ENCODE measurements at places on chromosomes 5 and 9. TPM values are rescaled to one million over a fixed set of nuclear protein-coding genes. Genes with fewer than 3 reads are reported as not detected.

DNA sequence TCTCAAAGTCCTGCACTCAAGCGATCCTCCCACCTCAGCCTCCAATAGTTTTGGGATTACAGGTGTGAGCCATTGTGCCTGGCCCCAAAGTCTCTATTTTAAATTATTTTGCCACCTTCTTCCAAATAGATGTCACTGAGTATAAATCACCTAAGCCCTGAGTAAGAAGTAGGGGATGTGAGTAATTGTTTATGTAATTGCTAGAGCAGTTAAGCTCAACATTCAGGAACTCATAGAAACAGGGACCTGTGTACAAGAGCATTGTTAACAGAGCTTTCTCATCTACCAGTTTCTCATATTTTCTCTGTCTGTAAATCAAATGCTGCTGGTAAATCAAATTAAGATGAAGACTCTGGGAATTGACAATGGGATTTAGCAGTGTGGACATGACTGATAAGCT, 26.3 kb downstream of the CDK7 start:
- DNase-seq = no peak

DNA sequence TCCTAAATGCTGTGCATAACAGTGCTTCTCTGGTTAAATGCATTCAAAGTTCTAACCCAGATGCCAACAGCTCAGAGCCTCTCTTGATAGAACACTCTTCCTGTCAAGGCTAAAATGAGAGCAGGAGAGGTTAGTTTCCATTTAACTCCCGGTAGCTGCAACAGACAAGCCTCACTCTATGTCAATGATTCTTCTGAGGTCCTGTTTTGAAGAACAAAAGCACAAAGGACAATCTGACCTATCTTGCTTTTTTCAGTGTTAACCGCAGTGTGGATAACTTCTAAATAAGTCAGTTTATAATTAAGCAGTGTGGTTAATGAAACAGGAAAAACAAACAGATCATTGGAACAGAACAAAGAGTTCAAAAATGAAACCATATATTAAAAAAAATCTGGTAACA, 80.7 kb downstream of the ANKRD55 start:
- no peak for DNase-seq

DNA sequence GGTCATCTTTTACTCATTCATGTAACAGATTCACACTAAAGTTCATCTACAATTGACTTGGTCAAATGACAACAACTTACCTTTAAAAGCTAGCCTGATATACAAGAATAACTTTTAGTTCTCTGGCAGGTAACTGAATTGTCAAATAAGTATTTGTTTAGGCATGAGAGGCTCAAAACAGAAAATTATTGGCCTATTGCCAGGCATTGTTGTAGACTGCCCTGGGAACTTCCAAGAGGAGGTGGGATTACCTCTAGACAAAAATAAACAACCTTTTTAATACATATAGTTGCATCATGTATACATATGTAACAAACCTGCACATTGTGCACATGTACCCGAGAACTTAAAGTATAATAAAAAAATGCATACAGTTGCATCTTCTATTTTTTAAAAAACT, 18.2 kb upstream of the SLCO4C1 start:
- DNase-seq = no peak

DNA sequence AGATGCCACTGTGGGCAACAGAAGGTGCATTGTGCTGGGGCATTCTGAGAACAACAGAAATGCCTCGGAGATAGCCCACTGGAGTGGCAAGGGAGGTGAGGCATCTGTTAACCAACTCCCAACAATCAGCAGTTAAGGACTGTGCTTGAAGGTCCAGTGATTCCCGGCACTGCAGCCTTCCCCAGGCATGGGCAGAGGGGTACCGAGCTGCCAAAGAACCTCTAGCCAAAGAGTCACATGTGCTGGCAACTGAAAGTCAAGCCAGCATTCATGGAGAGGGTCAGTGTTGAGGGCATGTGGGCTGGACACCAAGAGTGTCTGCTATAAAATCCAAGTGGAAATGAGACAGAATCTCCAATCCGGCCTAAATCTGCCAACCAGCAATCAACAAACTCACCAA, 149.6 kb downstream of the ASTN2 start:
- DNase-seq = no peak

- DNase-seq = no peak
Measured at GRCh38 chr5:93299681-93300308, 281.2 kb downstream of the NR2F1-AS1 start.

GRCh38 chr9:89377411-89377810, 59.1 kb downstream of the SECISBP2 start:
- no peak for DNase-seq

- no peak for DNase-seq
Measured at GRCh38 chr9:8778356-8778755, 978.8 kb upstream of the DMAC1 start.

DNA sequence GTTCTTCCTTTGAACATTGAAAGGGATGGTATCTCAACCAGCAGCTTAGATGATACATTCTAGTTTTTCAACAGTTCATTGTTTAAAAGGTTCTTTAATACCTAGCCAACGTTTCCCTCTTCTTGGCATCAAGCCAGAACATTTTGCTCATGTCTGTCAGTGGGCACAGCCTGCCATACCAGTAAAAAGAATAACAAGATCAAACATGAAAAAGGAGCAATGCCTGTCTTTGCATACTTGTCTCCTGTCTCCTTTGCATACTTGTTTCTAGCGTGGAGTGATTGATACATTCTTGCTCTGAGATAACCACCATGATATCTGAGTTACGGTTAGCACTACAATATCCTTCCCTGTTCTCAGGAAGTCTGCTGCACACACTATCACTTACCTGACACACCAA, 248.6 kb upstream of the DAPK1 start:
- no peak for DNase-seq

GRCh38 chr9:136955202-136955942, 3.3 kb downstream of the LCN12 start:
- no peak for DNase-seq

DNA sequence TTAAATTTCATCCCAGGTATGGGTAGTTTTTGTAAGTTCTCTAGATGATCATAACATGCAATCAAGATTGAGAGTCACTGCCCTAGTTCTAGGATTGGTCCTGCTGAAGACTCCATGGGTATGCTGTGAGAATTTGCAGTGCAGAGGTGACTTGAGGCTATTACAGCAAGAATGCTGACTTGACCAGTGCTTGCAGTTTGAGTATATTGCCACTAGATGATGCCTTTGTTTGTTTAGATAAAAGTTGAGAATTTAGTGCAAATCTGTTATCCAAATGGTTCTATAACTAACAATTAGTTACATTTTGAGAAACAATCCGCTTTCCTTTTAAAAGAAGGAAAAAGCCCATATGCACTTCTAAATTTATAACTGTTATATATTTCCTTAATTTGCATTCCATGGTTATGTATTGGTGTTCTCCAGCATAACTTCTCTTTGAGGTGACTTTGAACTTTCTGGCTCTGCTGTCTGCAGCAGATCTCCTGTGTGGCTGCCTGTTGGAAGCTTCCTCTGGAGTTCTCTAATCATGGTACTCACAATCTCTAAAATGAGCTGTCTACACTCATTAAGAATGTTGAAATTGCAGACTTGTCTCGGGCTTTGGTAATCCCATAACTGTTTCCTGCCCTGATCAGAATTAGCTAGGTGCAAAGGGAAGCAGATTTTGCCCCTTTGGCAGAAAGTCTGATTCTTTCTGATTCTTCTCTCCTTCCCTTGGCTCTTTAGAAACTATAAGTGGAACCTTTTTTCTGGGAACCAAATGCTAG, 24.9 kb downstream of the MELK start:
- DNase-seq = no peak

DNA sequence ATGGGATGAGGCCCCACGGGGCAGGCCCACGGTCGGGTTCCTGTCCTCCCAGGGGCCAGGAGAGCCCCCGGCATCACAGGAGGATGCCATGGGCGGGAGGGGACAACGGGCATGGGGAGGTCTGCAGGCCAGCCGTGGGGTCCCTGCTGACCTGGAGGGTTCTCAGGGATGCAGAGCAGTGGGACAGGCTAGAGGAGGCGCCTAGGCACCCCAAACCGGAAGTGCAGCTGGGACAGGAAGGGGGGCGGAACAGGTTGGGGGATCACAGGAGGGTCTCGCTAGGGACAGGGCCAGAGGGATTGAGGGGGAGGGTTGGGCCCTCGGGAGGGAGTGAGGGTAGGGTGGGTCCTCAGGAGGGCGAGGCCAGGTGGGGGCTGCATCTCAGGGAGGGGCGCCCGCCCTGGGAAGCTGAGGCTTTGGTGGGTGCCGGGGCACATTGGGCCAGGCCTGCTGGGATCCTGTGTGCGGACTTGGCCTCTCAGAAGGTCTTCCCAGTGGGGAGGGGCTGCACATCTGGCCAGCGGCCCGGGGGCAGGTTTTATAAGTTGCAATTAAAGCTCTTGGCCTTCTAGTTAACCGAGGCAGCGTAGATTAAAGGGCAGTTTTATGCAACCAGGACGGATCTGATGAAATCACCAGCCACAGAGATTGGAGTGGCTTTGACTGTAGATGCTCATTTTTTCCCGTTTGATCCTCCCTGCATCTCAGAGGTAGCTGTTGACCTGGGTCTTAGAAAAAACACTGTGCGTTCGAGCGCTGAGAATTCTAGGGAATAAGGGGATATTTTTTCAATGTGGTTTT, 20.1 kb downstream of the NKD2 start:
- no peak for DNase-seq

SCGB3A2 gene
- total RNA-seq = not detected

SVEP1 gene
- 2.9 TPM for total RNA-seq

GRCh38 chr5:170109059-170110031, 3.6 kb downstream of the FOXI1 start:
- no peak for DNase-seq

DNA sequence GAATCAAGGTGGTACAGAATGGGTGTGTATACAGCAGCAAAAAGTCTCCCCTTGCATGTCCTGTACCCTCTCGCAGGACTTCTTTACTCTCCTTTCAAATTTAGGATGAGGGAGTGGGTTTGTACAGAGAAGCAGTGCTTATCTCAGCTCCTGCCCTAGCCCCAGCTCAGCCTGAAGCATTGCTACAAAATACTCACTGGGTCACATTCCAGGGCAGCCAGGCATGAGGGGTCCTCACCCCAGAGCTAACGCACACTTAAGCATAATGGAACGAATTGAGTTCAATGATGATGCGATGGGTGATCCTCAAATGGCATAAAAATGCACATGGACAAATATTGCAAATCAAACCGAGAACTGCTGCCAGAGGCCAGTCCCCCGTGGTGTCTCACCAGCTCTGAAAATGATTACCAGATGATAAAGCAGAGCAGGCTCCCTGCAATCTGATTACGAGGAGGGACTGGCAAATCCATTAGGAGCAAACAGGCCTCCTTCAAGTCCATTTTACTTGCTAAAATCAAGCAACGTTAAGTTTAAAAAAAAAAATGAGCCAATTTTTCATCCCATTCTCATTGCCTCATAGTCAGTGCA, 231.6 kb upstream of the TAS2R1 start:
- no peak for DNase-seq

FAXDC2 gene
- 0.73 TPM for total RNA-seq

- DNase-seq = no peak
Measured at GRCh38 chr5:173863359-173863758, 24.8 kb upstream of the CPEB4 start.
